ENCODE measurements at places on chromosomes 11 and 22.

- DNase-seq, result no peak
These were observed 71.2 kb downstream of the LDLRAD3 start for GRCh38 chr11:36014898-36015665.

DNA sequence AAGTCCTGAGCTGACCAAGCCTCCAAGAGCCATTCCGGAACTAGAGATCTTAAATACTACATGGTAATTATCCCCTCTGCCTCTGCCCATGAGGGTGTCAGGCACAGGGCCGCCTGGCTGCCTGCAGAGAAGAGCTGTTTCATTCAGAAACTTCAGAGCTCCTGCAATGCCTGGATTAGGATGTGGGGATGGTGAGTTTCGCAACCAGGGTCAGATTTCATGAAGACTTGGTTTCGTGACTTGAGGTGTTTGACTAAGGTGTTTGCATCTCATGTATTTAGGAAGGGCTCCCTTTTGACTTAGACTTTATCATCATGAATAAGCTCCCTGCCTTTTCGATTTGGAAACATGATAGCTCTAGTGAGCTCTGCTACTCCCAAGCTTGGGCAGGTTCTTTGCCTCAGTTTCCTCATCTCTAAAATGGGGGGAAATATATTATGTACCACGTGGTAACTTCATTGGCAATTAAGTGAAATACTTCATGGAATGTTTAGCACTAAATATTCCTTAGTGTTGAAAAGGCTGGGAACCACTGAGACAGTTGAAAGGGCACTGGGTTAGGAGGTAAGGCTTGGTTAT is 9.1 kb downstream of the TIMP3 start:
- no peak for DNase-seq

- DNase-seq, result peak; percentile 28
These were observed 29.2 kb upstream of the XBP1 start for GRCh38 chr22:28829358-28830181.

DNA sequence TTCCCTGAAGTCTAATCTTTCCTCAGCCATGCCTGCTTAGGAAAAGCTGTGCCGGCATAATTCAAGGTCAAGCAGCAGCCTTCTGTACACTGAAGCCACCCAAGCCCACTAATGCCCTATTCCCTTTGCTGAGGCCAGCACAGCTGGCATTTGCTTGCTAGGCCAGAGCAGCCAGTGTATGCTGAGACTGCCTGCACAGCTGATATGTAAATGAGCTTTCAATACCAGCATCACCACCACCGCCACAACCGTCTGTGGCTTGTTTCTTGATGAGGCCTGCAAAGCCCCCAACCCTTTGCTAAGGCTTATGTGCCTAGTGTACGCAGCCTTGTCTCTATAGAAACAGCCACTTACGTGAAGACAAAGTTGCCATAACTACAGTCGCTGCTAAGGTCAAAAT is 56.3 kb upstream of the TNRC6B start:
- no peak for DNase-seq

DNA sequence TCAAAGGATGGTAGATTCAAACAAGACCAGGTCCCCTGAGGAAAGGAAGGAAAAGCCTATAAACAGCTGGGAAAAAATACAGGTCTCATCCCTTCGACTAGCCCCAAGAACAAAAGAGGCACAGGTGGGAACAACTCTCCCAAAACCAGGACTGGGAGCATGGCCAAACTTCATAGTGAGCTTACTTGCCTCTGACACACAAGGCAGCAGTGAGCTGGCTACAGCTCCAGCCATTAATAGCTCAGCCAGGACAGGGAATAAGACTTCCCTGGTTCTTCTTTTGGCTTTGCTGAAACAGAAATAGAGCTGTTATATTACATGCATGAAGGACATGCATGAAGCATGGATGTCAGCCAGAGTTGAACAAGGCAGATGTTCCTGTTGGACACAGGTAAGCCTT is at the start of gene OR10A2:
TSS of gene OR10A2 (plus strand) at position 97 of the 400 bp plus-strand sequence. CDS start 6,698 bp downstream, outside the sequence.
- no peak for DNase-seq

GRCh38 chr22:45291061-45291930 is 6.5 kb downstream of the UPK3A start:
- no peak for DNase-seq

GRCh38 chr11:118605116-118605867 is 2.1 kb upstream of the PHLDB1 start:
- DNase-seq, result no peak

DNA sequence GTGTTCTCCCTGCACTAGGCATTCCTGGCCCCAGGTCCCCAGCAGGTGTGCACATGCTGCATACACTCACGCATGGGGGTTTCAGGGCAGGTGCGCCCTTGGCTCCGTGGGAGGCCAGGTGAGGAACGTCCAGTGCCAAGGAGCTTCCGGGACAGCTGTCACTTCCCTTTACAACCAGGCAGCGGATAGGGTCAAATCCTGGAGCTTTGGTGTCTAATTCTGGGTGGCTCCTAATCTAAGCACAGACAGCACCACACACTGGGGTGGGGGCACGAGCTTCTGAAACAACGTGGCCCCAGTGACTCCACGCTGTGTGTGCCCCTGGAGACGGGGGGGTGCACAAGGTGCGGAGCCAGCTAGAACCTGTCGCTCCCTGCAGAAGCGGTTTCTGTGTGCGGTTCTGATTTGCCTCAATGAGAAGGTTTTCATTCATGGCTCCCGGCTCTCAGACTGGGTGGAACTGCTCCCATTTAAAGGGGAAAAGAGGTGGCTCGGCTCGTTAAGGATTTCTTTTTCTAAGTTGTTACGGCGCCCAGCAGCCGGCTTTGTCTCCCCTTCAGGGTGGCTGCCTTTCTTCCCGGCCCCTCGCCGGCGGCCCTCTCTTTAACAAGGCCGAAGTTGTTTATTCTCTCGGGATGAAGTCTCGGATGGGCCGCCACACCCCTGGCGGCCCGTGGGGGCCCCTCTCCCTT is 5.0 kb downstream of the CCND1 start:
- no peak for DNase-seq

Measured in stimulated activated CD4-positive, alpha-beta T cell treated with anti-CD3 and anti-CD28 coated beads, Interleukin-1b, Interleukin-23, amount 100 ng/mL, for 24 hours (primary cell).